Ureter (tissue), 1 donor: ENCODE measurements at places on chromosomes 1 and 21. TPM values are rescaled to one million over a fixed set of nuclear protein-coding genes. Genes with fewer than 3 reads are reported as not detected.

Gene SPRR1A
- 13.8 TPM for total RNA-seq

- no peak for DNase-seq
These were observed 358.9 kb upstream of the SGIP1 start for GRCh38 chr1:66175098-66175497.

- no peak for DNase-seq
These were observed 5.6 kb downstream of the BSDC1 start for GRCh38 chr1:32388641-32389040.

GRCh38 chr1:178575611-178576361 lies 62.9 kb downstream of the TEX35 start:
- no peak for DNase-seq

GRCh38 chr1:207619871-207620542 lies 24.9 kb upstream of the CR1L start:
- DNase-seq: no peak

Gene NPPB
- not detected for total RNA-seq

Gene OR2T10
- not detected for total RNA-seq
